NCI-H1105 (cell line): ENCODE measurements at places on chromosomes 5 and 9.

GRCh38 chr5:61737301-61737963 is 405.4 kb downstream of the ZSWIM6 start:
- no peak for DNase-seq

DNA sequence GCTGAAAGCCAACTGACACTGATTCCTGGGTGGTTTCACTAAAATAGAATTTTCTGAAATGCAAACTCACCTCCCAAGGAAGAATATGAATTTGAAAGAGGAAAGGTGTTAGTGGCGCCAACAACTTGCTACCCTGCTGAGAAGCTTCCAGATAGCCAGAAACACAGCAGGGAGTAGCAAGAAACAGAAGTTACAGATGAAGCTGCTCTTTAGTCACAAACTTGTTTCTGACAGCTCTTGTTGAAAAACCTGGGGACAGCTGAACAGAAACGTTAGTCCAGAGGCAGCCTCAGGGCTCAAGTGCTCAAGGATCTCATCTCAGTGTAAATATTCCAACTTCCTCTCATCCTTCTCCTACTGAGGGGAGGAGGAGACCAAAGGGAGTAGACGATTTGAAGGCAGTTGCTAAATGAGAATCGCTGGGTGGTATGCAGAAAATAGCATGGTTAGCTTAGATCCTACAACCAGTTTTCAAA is 184.1 kb downstream of the PDE4D start:
- no peak for DNase-seq

DNA sequence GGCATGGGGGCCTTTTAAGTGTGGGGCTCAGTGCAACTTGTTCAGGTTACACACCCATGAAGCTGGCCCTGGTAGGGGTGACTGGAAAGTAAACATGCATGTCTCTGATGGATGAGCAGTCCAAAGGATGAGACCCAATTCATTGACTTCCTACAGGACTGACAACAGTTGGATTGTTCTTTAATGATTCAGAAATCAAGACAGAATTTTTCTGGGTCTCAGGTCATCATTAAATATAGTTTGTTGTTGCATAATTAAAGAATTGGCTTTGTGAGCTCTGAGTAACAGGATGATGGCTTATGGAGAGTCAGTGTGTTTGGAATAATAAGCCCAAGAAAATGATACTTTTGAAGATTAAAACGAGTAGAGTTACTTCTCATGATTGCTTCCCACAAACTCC is 604.2 kb upstream of the CLINT1 start:
- DNase-seq = no peak

DNA sequence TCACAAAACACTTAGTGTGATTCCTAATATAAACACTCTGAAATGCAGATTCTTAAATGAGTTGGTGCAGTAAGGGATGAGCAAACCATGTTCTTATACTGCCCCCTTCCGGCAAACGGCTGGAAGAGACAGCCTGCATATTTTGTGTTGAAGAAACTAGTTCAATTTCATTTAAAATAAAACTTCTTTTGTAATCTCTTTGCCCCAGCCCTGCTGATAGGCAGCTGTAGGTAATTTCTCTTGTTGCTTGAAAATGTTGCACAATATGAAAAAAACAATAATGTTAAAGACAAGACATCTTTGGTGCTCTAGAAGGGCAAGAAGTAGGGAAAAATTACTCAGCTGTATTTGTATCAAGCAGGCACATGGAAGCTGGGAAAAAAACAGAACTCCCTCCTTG is 89.7 kb upstream of the CCNG1 start:
- peak; percentile 11 for DNase-seq

GRCh38 chr9:124480621-124480981 is 26.6 kb downstream of the NR5A1 start:
- no peak for DNase-seq

- no peak for DNase-seq
Measured at GRCh38 chr5:86929123-86929766, 311.5 kb downstream of the COX7C start.

GRCh38 chr9:110842169-110842568 is 173.6 kb downstream of the MUSK start:
- DNase-seq = no peak

DNA sequence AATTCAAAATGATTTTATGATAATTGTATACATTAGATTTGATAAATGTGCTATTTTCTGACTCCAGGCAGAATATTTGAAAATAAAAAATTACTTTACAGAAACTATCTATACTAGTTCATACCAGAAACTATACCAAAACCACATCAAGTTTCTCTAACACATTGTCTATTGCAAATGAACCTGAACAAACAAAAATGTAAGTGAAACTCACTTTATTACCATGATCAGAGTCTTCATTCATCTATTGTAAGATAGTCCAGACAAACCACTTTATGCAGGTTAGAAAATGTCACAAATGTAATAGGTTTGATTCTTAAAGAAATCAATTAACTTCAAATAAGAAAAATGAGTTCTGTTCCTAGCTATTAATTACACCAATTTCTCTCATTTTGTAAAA is 99.4 kb downstream of the OXCT1 start:
- DNase-seq = no peak

- DNase-seq = no peak
Measured at GRCh38 chr5:181246276-181247049, 2.8 kb upstream of the RACK1 start.

DNA sequence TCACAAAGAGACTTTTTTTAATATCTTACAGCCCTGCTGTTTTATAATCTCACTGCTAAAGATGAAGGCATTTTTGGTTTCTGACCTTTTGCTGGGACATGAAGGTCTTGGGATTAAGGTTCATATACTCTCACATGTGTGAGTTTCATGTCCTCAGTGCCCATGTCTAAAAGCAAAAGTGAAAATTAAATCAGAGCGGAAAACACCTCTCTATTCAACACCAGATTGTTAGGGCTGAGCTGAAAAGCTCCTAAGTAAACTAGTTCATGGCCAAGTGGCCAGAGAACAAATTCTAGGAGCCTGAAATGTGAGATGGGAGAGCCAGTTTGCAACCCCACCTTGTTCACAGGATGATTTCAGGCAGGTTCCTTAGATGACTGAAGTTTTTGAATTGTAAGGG is 110.9 kb downstream of the GRIA1 start:
- DNase-seq = no peak

DNA sequence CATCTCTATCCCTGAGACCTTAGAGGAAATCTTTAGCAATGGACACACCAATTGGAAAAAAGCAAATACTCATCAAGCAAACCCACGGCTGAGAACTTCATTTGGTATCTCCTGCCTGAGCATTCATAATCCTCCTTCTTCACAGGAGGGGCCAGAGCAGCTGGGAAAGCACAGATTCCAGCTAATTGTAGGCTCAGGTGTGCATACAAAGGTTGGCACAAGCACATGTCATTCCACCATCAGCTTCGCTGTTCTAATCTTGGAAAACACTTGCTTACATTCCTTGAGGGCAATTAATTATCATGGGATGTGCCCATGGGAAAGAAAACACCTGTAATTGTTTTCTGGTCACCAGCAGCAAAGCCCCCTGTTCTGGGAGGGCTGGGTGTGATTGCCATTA is 376.6 kb downstream of the SPOCK1 start:
- DNase-seq = no peak

- DNase-seq = no peak
Measured at GRCh38 chr5:149773291-149774095, 43.4 kb downstream of the PPARGC1B start.

- DNase-seq = no peak
Measured at GRCh38 chr5:110333384-110333783, 393.1 kb downstream of the TMEM232 start.

DNA sequence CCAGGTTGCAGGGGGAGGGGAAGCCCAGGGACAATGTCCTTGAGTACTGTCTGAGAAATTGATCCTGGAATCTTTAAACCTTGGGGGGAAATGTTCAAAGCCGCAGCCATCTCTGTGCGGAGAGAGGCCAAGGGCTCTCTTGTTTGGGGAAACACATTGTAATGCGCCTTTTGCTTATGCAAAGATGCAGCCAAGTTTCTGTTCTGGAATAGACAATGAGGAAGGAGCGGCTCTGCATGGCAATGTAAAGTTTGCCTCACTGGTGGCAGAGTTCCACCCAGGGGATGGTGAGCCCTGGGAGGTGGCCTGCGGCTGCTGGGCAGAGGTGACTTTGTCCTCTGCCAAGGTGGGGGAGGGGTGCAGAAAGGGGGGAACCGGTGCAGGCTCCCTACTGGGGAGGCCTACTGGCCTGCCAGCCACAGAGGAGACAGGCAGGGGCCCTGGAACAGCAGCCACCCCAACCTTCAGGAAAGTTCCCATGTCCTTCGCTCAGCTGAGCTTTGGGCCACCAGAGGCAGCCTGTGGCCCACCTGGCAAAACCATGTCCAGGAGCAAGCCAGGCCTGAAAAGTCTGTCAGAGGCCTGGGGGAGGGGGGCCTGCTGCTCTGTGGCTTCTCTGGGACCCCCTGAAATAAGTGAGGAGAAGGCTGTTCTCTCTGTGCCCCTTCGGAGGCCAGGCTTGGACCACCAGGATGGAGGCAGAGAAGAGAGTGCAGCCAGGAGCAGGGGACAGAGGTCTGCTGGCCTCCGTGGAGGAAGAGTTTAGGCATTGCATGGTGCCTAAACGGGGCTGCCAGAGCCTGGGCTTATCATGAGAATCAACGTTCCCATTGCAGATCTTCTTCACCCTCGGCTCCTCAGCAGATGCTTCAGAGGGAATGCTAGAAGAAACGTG is 127.8 kb downstream of the ZNF354C start:
- DNase-seq = no peak

- DNase-seq = no peak
Measured at GRCh38 chr5:156367597-156367996, 40.6 kb downstream of the SGCD start.

DNA sequence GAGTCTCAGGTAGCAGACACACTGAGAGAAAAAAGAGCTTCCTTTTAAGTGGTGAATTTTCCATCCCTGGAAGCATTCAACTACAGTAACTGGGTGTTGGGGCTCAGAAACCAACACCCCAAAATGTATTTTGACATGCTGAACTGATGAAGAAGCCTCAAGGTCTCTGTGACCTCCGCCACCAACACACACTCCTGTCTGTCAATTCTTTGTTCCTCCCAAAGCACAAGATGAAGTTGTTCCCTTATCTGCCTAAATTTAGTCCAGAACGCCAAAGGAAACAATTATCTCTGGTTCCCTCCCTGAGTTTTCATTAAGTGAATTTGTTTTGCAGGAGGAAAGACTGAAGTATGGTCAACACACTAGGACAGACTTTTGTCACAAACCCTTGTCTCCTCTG is 1.4 kb upstream of the CDKN2AIPNL start:
- no peak for DNase-seq

- DNase-seq = no peak
Measured at GRCh38 chr9:69400470-69400869, 75.5 kb downstream of the ENTREP1 start.

DNA sequence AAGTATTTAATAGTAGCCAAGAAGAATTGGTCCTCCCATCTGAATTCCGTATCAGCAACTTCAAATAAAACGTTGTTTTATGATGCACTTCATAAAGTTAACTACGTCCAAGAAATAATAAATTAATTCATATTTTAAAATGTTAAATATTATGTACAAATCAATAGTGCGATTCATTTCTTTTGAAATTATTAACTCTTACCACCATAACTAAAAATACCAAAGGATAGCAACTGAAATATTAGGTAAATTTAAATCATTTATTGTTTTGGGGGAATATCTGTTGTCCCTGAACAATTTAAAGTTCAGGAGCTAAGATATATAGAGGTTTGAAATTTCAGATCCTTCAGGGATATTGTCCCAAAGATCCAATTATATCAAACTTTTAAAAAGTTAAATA is at the start of gene OR2K2:
TSS of gene OR2K2 (minus strand) at position 101 of the 400 bp plus-strand sequence. CDS start 1,791 bp downstream, outside the sequence.
- no peak for DNase-seq

DNA sequence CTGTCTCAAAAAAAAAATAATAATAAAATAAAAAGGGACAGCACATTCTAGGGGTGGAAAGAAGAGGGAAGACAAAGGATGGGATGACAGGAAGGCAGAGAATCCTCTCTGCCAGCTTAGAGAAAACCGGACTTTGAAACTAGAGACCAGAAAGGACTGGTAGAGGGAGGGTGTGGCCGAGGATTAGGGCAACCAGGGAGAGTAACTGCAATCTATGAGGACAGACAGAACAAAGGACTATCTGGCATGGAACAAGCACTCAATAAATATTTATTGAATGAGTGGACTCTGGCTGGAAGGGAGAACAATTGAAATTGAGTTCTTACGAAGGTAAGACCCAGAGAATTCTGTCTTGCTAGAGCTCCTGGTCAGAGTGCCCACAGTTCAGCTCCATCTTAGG is 2.4 kb downstream of the GBA2 start:
- DNase-seq = no peak

- DNase-seq = no peak
Measured at GRCh38 chr5:142280066-142281007, 44.5 kb downstream of the SPRY4 start.

DNA sequence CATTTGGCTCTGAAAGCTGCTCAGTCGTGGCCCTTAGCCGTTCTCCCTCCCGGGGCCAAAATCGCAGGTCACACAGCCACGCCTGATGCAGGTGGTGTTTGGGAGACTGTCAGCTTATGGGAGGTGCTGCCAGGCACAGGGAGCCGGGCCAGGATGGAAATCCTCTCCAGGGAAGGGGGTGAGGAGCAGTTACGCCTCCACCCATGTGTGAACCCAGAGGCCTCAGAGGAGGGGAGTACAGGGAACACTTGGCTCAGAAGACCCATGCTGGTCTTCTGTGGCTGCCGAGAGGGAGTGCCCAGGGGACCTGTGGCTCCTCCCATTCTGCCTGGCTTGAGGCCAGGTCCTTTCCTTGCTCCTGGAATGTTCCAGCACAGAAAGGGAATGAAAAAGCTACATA is 3.6 kb upstream of the OLFM1 start:
- DNase-seq = no peak

DNA sequence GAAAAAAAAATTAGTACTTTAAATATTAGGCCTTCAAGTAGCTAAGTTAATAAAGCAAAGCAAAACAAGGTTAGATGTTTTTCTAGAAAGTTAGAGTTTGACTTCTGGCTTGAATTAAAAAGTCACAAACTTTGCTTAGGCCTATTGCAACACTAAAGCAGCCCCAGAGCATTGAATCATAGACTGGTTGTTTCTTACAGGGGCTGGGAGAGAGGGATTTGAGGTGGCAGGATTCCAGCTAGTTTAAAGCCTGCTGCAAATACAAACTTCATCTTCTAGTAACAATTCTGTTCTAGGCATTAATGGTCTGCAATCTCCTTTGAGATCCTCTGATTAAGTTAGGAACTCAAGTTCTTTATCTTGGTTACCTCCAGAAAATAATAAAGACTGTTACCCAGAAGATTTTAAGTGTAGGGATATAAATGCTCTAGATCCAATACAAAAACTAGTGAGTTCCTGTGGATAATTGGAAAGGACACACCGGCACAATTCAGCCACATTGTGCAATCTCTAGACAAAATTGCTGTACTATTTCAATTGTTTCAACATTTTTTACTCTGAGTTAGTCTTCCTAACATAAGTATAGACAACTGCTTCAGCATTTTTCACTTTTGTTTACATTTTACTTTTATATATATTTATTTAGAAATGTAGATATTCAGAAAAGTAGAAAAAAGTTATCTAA is 12.6 kb downstream of the OR13C5 start:
- no peak for DNase-seq

GRCh38 chr5:10653751-10654400 is 90.0 kb downstream of the ANKRD33B start:
- no peak for DNase-seq
